ENCODE measurements at places on chromosomes 2 and 18.

- no peak for DNase-seq
These were observed 27.6 kb downstream of the TTR start for GRCh38 chr18:31619291-31619690.

- no peak for DNase-seq
These were observed 429.1 kb downstream of the RNF144A start for GRCh38 chr2:7346336-7346735.

DNA sequence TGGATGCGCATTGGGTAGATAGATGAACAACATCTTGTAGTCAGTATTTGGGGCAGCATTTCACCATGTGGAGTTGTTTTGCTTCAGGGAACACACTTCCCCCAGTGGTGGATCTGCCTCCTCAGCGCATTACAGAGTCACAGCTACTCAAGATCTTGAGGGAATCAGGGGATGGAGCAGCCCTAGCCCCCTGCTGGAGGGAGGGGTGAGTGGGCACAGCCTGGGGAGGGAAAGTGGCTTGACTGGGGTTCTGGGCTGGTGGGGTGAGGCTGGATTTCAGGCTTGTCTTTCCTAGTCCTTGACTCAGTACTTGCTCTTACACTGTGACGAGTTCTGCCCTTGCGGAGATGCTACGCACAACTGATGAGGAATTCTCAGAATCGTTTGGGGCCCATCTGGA lies 271.0 kb upstream of the HS6ST1 start:
- DNase-seq: no peak

DNA sequence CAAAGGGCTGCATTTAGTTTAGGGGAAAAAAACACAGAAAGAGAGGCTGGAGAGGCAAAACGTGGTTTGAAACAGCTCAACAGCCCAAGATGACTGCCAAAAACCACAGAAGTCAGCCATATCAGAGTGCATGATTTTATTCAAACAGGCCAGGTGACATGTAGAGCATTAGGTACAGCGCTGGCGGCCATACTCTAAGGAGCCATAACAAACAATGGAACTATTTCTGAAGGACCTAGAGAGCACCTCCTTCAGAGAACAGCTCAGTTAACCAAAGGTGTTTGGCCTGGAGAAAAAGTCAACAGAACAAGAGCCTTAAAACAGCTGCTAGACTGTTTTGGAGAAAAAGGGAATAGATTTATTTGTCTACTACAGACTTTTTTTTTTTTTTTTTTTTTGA lies 2.6 kb downstream of the THADA start:
- DNase-seq: no peak

GRCh38 chr2:206984206-206984605 lies 44.9 kb downstream of the CPO start:
- no peak for DNase-seq

GRCh38 chr2:165678882-165679281 lies 115.2 kb downstream of the GALNT3 start:
- no peak for DNase-seq

GRCh38 chr2:241617431-241618154 lies 19.4 kb downstream of the THAP4 start:
- no peak for DNase-seq

- no peak for DNase-seq
These were observed 331.5 kb downstream of the HRH4 start for GRCh38 chr18:24791751-24792545.

- no peak for DNase-seq
These were observed 170.7 kb downstream of the TMEM182 start for GRCh38 chr2:102932501-102932900.

DNA sequence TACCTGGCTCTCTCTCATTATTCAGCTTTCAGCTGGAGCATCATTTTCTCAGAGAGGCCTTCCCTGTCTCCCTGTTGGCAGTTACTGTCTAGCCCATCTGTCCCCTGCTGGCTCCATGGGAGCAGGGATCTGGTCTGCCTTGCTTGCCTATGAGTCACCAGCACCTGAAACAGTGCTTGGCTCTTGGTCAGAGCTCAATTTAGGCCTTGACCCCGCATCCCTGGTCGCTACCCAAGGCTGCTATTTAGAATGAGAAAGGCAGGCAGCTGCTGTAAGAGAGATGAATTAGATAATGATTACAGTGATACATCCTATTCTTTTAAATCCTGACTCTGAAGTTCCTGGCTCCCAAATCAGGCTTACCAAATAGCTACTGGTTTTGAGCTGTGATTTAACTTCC lies 32.9 kb downstream of the KCNE4 start:
- no peak for DNase-seq

GRCh38 chr2:96097951-96098823 lies 18.2 kb downstream of the ADRA2B start:
- no peak for DNase-seq

DNA sequence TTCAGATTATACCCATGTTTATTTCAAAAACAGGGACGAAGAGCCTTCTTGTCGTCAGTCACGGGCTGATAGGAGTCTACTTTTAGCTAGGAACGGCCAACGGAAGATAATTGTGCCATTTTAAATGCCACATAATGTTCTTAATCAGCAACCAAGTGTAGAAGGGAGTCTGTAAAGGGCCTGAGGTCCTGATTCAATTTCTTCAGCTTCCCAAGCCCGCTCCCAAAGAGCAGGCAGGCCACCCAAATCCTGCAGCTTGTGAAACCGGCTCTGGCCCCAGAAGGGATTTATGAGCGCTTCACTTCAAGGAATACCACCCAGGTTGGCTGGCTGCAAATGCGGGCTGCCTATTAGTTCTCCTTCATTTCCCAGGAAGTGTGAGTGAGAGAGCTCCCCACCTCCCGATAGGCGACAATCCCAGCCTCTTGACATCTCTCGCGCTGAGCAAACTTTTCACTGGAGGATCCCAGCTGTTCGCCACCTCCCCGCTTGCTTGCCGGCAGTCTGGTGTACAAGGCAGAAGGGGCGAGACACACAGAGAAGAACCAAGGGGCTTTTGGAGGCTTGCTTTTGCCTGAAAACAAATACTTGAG lies 272.9 kb downstream of the CDH20 start:
- no peak for DNase-seq

GRCh38 chr2:41182961-41183360 lies 731.1 kb upstream of the SLC8A1 start:
- DNase-seq: no peak

GRCh38 chr2:205188239-205189138 lies 493.8 kb upstream of the NRP2 start:
- no peak for DNase-seq
